ENCODE measurements at places on chromosomes 7 and 10. TPM values are rescaled to one million over a fixed set of nuclear protein-coding genes. Genes with fewer than 3 reads are reported as not detected.

- H3K27me3 ChIP-seq: peaks cover 96% of the 10 kb centered on the region
- H3K4me3 ChIP-seq: peak overlapping the region; percentile 13
- no peaks in the 10 kb centered on the region for H3K36me3 ChIP-seq
- H3K27ac ChIP-seq: no peak overlapping the region
Measured at GRCh38 chr10:99530108-99531025, 2.4 kb upstream of the NKX2-3 start.

The PTN gene
- 0.41 TPM for total RNA-seq

DNA sequence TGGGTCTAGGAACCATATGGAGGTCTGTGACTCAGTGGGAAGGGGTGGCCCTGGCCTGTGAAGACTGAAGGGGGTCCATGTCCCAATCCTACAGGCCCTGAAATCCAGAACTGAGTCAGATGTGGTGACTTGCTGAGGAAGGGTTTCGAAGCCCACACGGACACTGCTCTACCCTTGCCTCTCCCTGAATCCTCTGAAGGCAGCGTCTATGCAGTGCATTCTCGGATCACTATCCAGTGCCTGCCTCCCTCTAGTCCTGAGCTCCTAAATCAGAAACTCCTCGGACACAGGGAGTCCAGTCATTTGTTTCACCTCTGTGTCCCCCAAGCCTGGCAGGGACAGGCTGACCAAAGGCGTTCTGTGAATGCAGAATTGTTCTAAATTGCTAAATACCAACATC lies 25.4 kb upstream of the TMEM72 start:
- no peak overlapping the region for H3K27ac ChIP-seq
- no peaks in the 10 kb centered on the region for H3K4me1 ChIP-seq
- no peak overlapping the region for H3K4me3 ChIP-seq
- no peaks in the 10 kb centered on the region for H3K27me3 ChIP-seq
- H3K36me3 ChIP-seq: no peaks in the 10 kb centered on the region
- DNase-seq: no peak

GRCh38 chr7:150732786-150733481 lies 4.3 kb upstream of the GIMAP5 start:
- H3K36me3 ChIP-seq: no peaks in the 10 kb centered on the region
- H3K27ac ChIP-seq: no peak overlapping the region
- DNase-seq: no peak
- H3K27me3 ChIP-seq: peaks cover 5% of the 10 kb centered on the region
- H3K4me3 ChIP-seq: no peak overlapping the region
- H3K4me1 ChIP-seq: no peaks in the 10 kb centered on the region

- DNase-seq: no peak
- no peaks in the 10 kb centered on the region for H3K27me3 ChIP-seq
Measured at GRCh38 chr10:88253-88652, 39.2 kb upstream of the TUBB8 start.

GRCh38 chr10:28722065-28722803 lies 44.9 kb downstream of the BAMBI start:
- no peaks in the 10 kb centered on the region for H3K36me3 ChIP-seq
- peak overlapping the region; percentile 38 for H3K4me3 ChIP-seq
- no peaks in the 10 kb centered on the region for H3K27me3 ChIP-seq
- peaks cover 30% of the 10 kb centered on the region for H3K4me1 ChIP-seq
- no peak overlapping the region for H3K27ac ChIP-seq
